Esophagus muscularis mucosa (tissue), 4 donors: ENCODE measurements at places on chromosomes 7 and 10. TPM values are rescaled to one million over a fixed set of nuclear protein-coding genes. Genes with fewer than 3 reads are reported as not detected.

PILRA gene
- total RNA-seq = 8.8 TPM

- no peaks in the 10 kb centered on the region for H3K36me3 ChIP-seq
- H3K27ac ChIP-seq = no peak overlapping the region
- no peaks in the 10 kb centered on the region for H3K27me3 ChIP-seq
- H3K4me3 ChIP-seq = no peak overlapping the region
- DNase-seq = no peak
These were observed 28.7 kb downstream of the PDZD8 start for GRCh38 chr10:117346574-117346973.

DNA sequence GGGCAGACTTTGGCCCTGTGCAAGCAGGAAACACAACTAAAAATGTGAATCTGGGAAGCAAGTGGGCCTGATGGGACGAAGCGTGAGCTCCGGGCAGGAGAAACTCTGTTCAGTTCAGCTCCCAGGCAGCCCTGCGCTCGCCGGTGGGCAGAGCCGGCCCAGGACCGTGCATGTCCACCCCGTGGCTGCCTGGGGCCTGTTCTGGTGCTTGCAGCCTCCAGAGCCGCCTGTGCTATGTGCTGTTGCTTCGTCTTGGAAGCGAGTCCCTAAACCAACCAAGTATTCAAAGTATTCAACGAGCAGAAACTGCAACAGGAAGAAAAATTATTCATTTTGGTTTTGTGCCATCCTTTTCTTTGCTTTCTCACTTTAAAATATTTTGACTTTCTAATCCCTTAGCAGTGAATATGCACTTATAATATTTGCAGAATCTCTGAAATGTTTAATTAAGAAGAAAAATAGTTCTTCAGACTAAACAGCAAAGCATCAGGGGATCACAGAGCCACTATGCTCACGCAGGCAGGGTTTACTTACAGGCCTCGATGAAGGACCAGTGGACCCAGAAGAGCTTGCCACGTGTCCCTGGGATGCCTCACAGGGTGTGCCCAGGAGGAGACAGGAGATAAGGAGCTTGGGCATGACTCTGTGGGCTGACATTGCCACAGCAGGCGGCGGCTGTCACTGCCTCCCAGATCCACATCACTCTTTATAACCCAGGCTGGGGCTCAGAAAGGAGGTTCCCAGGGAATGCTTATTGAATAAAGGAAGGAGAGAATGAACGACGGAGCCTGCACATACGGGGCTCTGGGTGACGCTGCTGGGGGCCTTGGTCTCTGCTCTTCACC, 45.6 kb downstream of the VIPR2 start:
- H3K27ac ChIP-seq = peak overlapping the region; percentile 74
- peaks cover 48% of the 10 kb centered on the region for H3K4me1 ChIP-seq
- no peaks in the 10 kb centered on the region for H3K36me3 ChIP-seq
- H3K4me3 ChIP-seq = no peak overlapping the region
- H3K27me3 ChIP-seq = no peaks in the 10 kb centered on the region

PAPSS2 gene
- 13.2 TPM for total RNA-seq

DNA sequence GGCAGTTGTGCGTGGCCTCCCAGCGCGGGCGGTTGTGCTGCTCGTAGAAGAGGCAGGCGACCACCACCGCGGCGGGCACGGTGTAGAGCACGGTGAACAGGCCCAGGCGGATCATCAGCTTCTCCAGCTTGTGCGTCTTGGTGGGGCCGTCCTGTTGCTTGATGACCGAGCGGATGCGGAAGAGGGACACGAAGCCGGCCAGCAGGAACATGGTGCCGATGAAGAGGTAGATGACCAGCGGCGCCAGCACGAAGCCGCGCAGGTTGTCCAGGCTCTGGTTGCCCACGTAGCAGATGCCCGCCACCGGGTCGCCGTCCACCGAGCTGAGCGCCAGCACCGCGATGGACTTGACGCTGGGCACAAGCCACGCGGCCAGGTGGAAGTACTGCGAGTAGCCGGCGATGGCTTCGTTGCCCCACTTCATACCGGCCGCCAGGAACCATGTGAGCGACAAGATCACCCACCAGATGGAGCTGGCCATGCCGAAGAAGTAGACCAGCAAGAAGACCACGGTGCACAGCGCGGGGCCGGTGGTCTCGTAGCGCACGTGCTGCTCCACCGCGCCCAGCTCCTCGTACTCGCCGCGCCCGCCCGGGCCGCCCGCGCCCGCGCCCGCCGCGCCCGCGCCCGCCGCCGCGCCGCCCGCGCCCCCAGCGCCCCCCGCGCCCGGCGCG, 2.2 kb downstream of the FZD8 start:
- H3K27ac ChIP-seq = no peak overlapping the region
- DNase-seq = no peak
- no peaks in the 10 kb centered on the region for H3K27me3 ChIP-seq
- H3K4me1 ChIP-seq = peaks cover 50% of the 10 kb centered on the region
- no peaks in the 10 kb centered on the region for H3K36me3 ChIP-seq

- H3K27ac ChIP-seq = no peak overlapping the region
- no peaks in the 10 kb centered on the region for H3K36me3 ChIP-seq
- no peaks in the 10 kb centered on the region for H3K4me1 ChIP-seq
- no peak overlapping the region for H3K4me3 ChIP-seq
- DNase-seq = no peak
- H3K27me3 ChIP-seq = no peaks in the 10 kb centered on the region
These were observed 695.1 kb downstream of the GRID1 start for GRCh38 chr10:85671530-85671929.
